ENCODE measurements at places on chromosomes 6 and 20. TPM values are rescaled to one million over a fixed set of nuclear protein-coding genes. Genes with fewer than 3 reads are reported as not detected.

Gene TTI1
- total RNA-seq, result 11.2 TPM

Gene LST1
- total RNA-seq, result not detected

Gene CGA
- total RNA-seq, result 0.77 TPM

Gene BEND6
- 8.3 TPM for total RNA-seq

Gene TXLNB
- total RNA-seq, result not detected

DNA sequence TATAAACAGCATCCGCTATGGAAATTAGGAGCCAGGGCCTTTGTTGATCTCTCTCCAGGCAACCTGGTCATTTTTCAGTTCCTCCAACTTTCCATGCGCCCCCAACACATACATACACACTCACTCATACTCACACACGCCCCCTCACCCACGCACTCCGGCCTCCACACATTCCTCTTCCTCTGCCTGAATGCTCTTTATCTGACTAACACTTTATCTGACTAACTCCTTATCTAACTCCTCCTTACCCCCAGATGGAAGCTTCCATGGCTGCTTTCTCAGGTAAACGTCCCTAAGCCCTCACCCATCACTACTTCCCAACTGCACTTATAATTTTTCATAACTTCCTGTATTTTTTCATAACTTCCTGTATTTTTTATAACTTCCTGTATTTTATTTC lies 17.4 kb downstream of the CASS4 start:
- no peaks in the 10 kb centered on the region for H3K27me3 ChIP-seq
- peak; percentile 87 for DNase-seq
- peak overlapping the region; percentile 70 for H3K4me3 ChIP-seq
- H3K36me3 ChIP-seq, result no peaks in the 10 kb centered on the region
- H3K27ac ChIP-seq, result peak overlapping the region; percentile 97

- no peaks in the 10 kb centered on the region for H3K4me1 ChIP-seq
- no peak overlapping the region for H3K4me3 ChIP-seq
- no peak overlapping the region for H3K27ac ChIP-seq
- DNase-seq, result no peak
Measured at GRCh38 chr6:88171312-88171711, 5.2 kb upstream of the CNR1 start.

DNA sequence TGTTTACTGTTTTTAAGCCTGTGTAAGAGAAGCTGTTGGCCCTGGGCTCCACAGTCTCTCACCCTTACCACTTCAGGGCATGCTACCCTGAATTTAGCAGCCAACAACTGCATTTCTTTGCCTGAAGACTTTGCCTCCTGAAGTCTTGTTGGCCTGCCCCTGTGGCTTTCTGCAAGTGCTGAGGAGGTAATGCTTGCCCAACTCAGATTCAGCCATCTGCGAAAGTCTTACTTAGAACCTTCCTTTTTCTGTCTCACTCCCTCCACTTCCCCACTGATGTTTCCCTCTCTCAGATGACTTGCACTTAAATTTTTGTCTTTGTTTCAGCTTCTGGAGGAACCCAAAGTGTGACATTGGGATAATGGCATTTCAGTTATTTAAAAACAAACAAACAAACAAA lies 11.8 kb upstream of the IBTK start:
- peaks cover 29% of the 10 kb centered on the region for H3K4me1 ChIP-seq
- no peak overlapping the region for H3K27ac ChIP-seq
- no peak for DNase-seq
- H3K27me3 ChIP-seq, result no peaks in the 10 kb centered on the region

GRCh38 chr20:47761482-47762047 lies 23.7 kb downstream of the SULF2 start:
- no peaks in the 10 kb centered on the region for H3K36me3 ChIP-seq
- H3K4me1 ChIP-seq, result no peaks in the 10 kb centered on the region
- H3K27me3 ChIP-seq, result peaks cover 25% of the 10 kb centered on the region
- DNase-seq, result no peak
- H3K4me3 ChIP-seq, result no peak overlapping the region

DNA sequence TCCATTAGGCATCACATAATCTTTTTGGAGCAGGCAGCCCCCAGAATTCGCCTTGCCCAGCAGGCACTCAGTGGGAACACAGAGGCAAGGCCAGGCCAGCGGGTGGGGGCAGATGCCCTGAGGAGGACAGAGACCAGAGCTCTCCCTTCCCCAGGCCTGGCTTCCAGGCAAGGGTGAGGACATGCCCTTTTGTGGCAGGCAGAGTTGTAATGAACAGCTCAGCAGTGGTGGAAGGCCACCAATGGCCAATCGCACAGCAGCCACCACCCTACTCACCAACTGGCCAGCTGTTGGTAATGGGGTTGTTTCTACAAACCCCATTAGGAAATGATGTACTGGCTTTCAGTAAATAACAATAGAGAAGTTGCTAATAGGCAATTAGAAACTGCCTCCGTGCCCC lies 15.4 kb upstream of the DDO start:
- no peak for DNase-seq
- H3K4me3 ChIP-seq, result no peak overlapping the region
- H3K36me3 ChIP-seq, result no peaks in the 10 kb centered on the region
- H3K4me1 ChIP-seq, result no peaks in the 10 kb centered on the region
- no peak overlapping the region for H3K27ac ChIP-seq
- H3K27me3 ChIP-seq, result peaks cover 36% of the 10 kb centered on the region

DNA sequence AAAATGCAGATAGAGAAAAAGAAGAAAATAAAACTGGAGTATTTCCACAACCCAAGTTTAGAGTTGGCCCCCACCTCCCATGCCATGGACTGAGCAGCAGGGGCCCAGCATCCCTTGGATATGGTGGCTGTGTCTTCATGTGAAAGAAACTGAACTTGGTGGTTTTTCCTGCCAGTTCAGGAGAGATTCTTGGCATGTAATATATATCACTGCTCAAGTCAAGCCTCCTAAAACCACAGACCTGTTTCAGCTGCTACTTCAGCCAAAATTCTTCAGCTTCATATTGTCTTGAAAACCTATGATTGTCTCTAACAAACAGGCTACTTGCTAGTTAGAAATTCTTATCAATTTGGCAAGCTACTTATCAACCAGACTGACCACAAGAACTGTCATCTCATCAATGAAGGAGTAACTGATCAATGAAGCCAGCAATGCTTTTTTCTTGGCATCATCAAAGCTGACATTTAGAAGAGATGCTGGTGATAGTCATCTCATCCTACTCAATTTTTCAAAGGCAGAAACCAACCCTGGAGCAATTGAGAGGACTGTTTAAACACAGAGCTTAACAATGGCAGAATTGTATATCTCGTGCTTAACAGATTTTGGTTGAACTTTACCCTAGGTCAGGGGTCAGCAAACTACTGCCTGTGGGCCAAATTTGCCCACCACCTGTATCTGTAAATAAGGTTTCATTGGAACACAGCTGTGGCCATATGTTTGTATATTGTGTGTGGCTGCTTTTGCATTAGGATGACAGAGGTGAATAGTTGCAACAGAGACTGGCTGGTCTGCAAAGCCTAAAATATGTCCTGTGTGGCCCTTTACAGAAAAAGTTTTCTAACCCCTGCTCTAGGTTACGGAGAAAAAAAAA lies 10.4 kb upstream of the NOL7 start:
- H3K4me1 ChIP-seq, result no peaks in the 10 kb centered on the region
- H3K4me3 ChIP-seq, result no peak overlapping the region
- H3K27me3 ChIP-seq, result no peaks in the 10 kb centered on the region
- no peak for DNase-seq
- peaks cover 11% of the 10 kb centered on the region for H3K36me3 ChIP-seq

DNA sequence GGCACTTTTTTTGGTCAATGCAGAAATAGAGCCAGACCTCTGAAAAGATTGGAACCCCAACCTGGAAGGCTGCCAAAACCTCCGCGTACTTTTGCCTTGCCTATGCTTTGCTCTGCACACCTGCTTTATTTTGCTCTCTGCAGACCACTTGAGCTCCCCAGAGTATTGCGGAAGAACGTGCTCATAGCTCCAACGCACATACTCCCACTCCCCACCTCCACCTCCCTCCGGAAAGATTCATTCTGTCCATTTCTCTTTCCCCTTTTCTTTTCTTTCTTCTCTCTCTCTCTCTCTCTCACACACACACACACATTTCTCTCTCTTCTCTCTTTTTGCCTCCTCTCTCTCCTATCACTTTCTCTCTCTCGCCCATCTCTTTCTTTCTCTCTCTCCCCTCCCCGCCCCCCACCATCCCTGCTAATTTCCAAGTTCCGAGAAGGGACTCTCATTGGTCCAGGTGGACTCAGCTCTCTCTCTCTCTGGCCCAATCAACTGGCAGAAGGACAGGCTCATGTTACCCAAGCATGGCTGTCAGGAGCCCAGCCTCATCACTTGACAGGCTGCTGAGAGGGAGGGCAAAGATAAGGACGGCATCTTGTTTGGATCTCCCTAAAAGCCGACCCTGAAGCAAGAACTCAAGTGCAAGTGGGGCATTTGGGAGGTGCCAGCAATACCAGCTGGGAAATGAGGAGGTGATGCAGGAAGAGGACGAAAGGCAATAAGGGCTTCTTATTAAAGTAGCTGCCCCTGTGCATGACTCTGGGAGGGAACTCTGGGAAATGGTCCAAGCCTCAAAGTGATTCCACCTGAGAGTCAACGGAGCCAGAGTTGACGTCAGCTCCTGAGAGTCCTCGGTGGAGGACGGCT lies 246.1 kb downstream of the LY86 start:
- no peak overlapping the region for H3K27ac ChIP-seq
- peaks cover 5% of the 10 kb centered on the region for H3K27me3 ChIP-seq
- DNase-seq, result no peak
- H3K4me1 ChIP-seq, result no peaks in the 10 kb centered on the region
- no peaks in the 10 kb centered on the region for H3K36me3 ChIP-seq
- H3K4me3 ChIP-seq, result no peak overlapping the region

DNA sequence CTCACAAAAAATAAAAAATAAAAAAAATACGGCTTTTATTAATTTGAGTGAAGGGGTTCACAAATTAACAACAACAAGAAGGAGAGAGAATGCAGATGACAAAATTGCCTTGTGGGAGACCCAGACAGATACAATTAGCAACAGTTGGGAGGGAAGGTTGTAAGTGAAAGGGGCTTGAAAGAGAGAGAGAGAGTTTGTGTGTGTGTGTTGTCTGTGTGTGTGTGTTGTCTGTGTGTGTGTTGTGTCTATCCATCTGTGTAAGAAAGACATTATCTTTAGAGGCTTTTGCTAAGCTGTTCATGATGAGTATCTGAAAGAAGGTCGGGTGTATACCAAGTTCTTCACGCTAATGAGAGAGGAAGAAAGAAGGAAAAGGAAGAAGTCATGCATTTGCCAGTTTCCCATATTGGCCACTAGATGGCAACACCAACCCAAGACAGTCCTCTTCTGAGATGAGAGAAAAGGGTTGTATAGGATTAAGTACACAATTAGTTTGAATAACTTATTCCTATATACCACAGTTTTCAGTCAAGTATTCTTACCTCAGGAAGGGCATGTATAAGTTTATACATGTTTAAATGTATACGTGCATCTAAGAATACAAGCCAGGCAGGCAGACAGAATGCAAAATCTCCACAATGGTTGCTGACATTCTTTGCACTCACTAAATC lies 63.7 kb upstream of the CD2AP start:
- peak overlapping the region; percentile 82 for H3K27ac ChIP-seq
- H3K27me3 ChIP-seq, result peaks cover 3% of the 10 kb centered on the region
- peak; percentile 53 for DNase-seq
- peak overlapping the region; percentile 91 for H3K4me3 ChIP-seq
- no peaks in the 10 kb centered on the region for H3K36me3 ChIP-seq

- no peak overlapping the region for H3K27ac ChIP-seq
- H3K27me3 ChIP-seq, result peaks cover 8% of the 10 kb centered on the region
- peak; percentile 59 for DNase-seq
- H3K4me1 ChIP-seq, result peaks cover 30% of the 10 kb centered on the region
- H3K36me3 ChIP-seq, result no peaks in the 10 kb centered on the region
- no peak overlapping the region for H3K4me3 ChIP-seq
Measured at GRCh38 chr6:36657942-36658544, 20.5 kb upstream of the CDKN1A start.

DNA sequence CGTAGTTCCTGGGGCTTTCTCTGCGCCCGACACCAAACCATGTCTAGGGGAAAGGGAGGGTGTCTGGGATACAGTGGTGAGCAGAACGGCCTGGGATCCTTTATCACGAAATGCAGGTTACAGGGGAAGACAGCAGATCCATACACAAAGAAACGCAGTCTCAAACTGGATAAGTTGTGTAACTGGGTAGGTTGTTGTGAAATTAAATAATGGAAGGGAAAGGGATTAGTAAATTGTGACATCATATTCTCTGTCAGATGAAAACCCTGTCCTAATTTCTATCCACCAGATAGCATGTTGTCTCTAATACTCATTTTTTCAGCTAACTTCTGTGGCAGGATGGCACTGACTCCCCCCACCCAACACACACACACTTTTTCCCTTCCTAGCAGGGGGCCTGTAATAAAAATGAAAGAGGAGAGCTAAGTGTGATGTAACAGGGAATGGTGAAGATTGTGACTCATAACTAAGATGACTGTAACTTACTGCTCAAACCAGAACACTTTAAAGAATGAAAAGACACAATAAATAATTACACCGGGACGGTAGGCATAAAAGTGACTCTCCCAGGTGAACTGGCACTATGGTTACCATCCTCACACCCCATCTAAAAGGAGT lies 769 bp upstream of the TRPC4AP start:
- peaks cover 11% of the 10 kb centered on the region for H3K36me3 ChIP-seq
- peak overlapping the region; percentile 91 for H3K4me3 ChIP-seq
- H3K27me3 ChIP-seq, result peaks cover 4% of the 10 kb centered on the region
- peaks cover 49% of the 10 kb centered on the region for H3K4me1 ChIP-seq

GRCh38 chr6:21039926-21040325 lies 505.7 kb downstream of the CDKAL1 start:
- DNase-seq, result no peak
- no peak overlapping the region for H3K4me3 ChIP-seq
- H3K4me1 ChIP-seq, result peaks cover 12% of the 10 kb centered on the region
- H3K27ac ChIP-seq, result no peak overlapping the region
- no peaks in the 10 kb centered on the region for H3K36me3 ChIP-seq

Data from HFFc6 (cell line).